ENCODE measurements at places on chromosomes 11 and 22.

- no peak for DNase-seq
These were observed 19.2 kb downstream of the ACO2 start for GRCh38 chr22:41488076-41488475.

- no peak for DNase-seq
These were observed 1.2 kb downstream of the CASP1 start for GRCh38 chr11:105033781-105034180.

GRCh38 chr11:122751292-122752070, 86.8 kb upstream of the CRTAM start:
- DNase-seq, result no peak

- DNase-seq, result no peak
These were observed 201.9 kb downstream of the DDX10 start for GRCh38 chr11:108866781-108867180.

DNA sequence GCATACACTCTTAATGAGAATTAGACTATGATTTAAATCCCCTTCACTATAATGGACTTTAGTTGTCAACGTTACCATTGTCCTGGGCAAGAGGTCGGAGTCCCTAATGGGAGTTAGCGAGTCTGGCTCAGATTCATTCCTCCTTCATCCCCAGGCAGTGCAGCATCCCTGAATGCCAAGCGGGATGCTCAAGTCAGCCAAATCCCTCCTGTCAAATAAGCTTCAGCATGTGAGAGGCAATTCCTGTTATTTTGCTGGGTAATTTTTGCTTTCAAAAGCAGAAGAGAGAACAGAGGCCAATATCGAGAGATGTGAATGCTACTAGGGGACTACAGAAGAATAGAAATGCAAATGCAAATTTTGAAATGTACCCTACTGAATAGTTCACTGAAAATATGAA, 186.2 kb downstream of the OPCML start:
- no peak for DNase-seq

DNA sequence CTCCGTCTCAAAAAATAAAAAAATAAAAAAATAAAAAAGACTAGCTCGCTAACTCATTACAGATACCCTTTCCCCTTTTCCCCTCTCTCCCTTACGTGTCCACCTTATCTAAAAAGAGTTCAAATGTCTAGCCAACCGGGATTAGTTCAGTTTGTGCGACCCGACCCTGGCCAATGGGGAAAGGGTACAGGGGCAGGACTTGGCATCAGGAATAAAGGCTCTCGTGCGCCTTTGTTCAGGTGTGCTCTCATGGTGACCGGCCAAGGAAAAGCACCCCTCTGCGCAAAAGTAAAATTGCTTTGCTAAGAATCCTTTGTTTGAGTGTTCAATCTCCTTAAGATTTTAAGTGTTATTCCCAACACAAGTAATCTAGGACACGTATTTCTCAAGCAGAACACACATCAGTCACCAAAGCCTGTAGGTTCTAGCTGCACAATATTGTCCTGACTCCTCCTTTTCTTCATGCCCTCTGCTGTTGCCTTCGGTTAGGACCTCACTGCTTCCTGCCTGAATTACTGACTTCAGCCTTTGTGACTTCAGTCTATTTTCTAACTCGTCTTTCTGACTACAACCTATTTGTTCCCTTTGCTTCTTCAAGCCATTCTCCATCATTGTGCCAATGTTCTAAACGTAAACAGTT, 20.7 kb upstream of the CECR2 start:
- no peak for DNase-seq

GRCh38 chr11:1348796-1349326, 39.4 kb upstream of the TOLLIP start:
- no peak for DNase-seq

- DNase-seq, result no peak
These were observed 100.0 kb upstream of the ARHGAP20 start for GRCh38 chr11:110812086-110812733.

DNA sequence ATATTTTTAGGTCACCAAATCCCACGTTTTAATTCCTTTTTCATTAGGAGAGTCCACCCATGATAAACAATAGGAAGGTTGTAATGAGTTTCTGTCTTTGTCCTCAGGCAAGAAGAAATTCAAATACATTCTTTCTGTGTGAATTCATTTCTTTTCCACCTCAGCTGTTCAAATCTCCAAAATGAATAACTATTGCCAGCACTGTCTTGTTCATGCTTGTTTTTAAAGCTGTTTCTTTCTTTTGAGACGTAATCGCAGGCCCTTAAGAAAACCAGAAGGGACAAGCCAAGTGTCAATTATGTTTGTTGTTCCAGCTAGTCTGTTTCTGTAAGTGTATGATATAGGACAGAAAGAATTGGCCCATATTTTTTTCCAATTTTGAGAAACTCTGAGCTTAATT, 20.2 kb downstream of the MMP27 start:
- no peak for DNase-seq

- DNase-seq, result no peak
These were observed 120.8 kb upstream of the APOA1 start for GRCh38 chr11:116958246-116958645.

- DNase-seq, result no peak
These were observed 1.3 kb upstream of the PARVG start for GRCh38 chr22:44179196-44179988.

DNA sequence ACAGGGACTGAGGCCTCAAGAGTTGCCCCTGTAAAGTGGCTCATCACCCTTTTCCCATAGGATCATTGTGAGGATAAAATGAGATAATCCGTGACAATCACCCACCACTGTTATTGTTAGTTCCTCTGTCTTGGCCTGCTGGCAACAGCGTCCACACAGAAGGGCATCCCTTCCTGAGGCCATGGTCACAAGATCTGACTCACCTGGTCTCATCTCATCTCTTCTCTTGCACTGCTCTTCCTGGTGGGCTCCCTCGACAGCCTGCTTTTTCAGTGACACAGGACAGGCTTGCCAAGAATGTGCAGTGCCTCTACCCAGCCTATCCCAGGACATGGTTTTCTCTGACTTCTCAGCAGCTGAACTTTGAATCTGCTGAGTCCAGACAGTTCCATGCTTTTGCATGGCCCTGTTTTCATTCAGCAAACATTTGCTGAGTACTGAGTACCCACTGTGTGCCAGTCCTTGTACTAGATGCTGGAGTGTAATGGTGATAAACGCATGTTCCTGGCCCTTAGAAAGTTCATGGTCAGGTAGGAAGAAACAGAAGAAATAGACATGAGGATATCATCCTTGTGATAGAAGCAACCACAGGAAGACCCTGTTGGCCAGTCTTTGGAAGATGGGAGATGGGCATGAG, 3.3 kb downstream of the STX3 start:
- DNase-seq, result no peak

GRCh38 chr11:128927108-128927461, 15.6 kb downstream of the TP53AIP1 start:
- DNase-seq, result no peak

DNA sequence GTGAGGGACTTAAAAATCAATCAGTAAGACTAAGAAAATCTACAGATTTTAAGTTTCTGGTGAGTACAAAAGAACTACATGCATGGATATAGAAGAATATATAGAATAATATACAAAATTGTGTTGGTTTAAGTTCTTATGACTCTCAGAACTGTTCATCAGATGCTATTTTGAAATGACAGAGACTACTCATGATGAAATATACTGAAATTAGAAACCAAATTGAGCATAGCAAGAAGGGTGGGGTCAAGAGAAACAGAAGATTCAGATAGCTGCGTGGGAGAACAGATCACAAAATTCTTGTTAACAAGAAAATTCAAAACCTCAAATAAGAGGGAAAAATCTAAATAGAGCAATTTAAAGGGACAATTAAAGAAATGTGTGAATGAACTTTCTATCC, 2125.3 kb upstream of the RAG2 start:
- DNase-seq, result no peak

- DNase-seq, result no peak
These were observed 279.4 kb upstream of the PDGFD start for GRCh38 chr11:104443387-104443786.

DNA sequence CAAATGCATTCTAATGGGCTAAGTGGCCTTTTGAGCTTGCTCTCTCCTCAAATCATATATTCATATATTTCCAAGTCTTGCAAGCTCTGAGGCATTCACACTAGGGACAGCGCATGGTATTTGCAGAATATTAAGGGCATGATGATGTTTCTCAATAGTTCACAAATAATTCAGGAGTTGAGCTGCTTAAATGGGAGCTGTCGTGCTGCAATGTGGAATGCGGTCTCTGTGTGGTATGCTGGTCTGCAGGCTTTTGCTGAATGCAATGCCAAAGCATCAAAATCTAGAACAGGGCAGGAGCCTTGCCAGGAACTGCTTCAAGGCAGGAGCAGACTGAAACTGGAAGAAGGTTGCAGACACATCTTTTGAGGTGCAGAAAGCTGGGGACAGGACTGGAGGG, 1060.0 kb downstream of the TBC1D22A start:
- no peak for DNase-seq

GRCh38 chr11:10414659-10415058, 40.4 kb upstream of the AMPD3 start:
- DNase-seq, result no peak

DNA sequence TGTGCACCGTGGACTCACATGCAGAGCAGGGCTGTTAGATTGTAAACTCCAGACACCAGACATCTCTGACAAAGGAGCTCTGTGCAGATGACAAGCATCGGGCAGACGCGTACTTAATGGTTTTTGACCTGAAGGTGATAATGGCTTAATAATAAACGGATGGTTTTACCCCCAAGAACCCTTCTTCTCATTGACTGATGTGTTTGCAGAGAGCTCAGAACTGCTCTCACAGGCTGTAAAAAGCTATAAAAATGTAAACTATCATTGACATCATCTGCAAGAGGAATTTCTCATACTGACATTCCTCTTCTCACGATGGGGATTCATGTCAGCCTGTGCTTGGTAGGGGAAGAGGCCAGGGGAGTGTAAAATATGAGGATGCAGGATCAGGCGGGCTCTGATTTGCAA, 8.6 kb upstream of the ARHGAP8 start:
- no peak for DNase-seq

DNA sequence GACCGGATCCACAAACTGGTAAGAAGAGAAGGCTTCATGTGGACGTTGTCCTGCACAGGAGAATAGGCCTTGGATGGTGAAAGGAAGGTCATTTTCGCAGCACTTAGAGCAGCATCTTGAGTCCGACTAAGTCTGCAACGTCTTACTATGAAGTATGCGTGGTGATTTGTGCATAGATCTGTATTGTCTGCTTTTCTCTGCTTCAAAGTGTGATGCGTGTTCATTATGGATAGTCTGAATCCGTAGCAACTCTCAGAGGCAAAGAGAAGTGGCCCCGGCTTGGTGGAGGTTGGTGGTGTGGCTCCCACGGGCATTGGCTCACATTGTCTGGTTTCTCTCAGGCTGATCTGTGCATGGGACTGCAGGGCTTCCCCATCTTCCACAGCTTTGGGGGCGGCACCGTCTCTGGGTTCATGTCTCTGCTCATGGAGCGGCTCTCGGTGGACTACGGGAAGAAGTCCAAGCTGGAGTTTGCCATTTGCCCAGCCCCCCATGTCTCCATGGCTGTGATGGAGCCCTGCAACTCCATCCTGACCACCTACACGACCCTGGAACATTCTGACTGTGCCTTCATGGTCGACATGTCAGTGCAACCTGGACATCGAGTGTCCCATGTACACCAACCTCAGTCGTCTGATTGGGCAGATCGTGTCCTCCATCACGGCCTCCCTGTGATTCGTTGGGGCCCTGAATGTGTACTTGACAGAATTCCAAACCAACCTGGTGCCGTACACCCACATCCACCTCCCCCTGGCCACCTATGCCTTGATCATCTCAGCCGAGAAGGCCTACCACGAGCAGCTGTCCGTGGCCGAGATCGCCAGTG, 21.5 kb downstream of the LRRC74B start:
- DNase-seq, result no peak

- DNase-seq, result no peak
These were observed 129.0 kb downstream of the NECTIN1 start for GRCh38 chr11:119599864-119600541.

GRCh38 chr22:42760806-42761565, 40.3 kb upstream of the A4GALT start:
- no peak for DNase-seq

DNA sequence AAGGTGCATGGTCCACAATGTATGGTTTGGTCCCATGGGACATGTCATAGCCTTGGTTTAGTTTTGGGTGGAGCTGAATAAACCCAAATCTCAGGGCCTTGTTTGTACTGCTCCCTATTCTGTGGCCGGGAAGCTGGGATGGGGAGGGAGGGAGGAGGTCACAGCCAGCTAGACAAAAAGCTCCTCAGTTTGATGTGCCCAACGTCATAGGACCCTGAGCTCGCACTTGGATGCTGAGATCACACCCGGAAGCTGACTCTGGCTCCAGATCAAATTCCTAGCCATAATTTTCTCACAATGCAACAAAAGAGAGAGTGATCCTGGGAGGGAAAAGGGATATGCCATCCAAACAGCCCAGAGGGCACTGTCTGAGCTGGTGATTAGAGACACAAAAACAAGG, 1.5 kb downstream of the HSPB2 start:
- no peak for DNase-seq
